PC-9 (cell line): ENCODE measurements at places on chromosomes 13 and 19. TPM values are rescaled to one million over a fixed set of nuclear protein-coding genes. Genes with fewer than 3 reads are reported as not detected.

Gene ZNF681
- 1.9 and 2.4 TPM in 2 replicates for total RNA-seq

Gene FFAR2
- total RNA-seq: not detected in 2 replicates

Gene ZNF850
- total RNA-seq: 4.0 and 6.0 TPM in 2 replicates

Gene ZFP30
- total RNA-seq: 7.5 and 8.7 TPM in 2 replicates

Gene RAP2A
- total RNA-seq: 17.7 and 21.5 TPM in 2 replicates

Gene PDX1
- not detected in 2 replicates for total RNA-seq

Gene ICAM1
- total RNA-seq: 23.8 and 32.9 TPM in 2 replicates

Gene PRR12
- 40.4 and 41.3 TPM in 2 replicates for total RNA-seq

Gene TNFRSF19
- total RNA-seq: 0.13 and 0.24 TPM in 2 replicates

Gene C19orf81
- total RNA-seq: not detected in 2 replicates

Gene URAD
- total RNA-seq: not detected in 2 replicates

Gene CYSLTR2
- total RNA-seq: not detected in 2 replicates

Gene FSD1
- total RNA-seq: not detected in 2 replicates

Gene CDX2
- total RNA-seq: not detected in 2 replicates

Gene IZUMO4
- total RNA-seq: 1.5 and 2.4 TPM in 2 replicates

Gene C19orf33
- total RNA-seq: 100 and 150 TPM in 2 replicates

Gene LYPD3
- 70.8 and 78.3 TPM in 2 replicates for total RNA-seq

Gene ATP8B3
- 8.3 and 9.0 TPM in 2 replicates for total RNA-seq

Gene OLFM4
- total RNA-seq: not detected in 2 replicates

Gene PRKCG
- total RNA-seq: 5.9 TPM in 2 replicates
